ENCODE measurements at places on chromosomes 16 and 17. TPM values are rescaled to one million over a fixed set of nuclear protein-coding genes. Genes with fewer than 3 reads are reported as not detected.
A peak's percentile ranks its signal among the peaks of the same experiment; 100 is the strongest.

The TP53TG3F gene
- not detected for polyA plus RNA-seq

DNA sequence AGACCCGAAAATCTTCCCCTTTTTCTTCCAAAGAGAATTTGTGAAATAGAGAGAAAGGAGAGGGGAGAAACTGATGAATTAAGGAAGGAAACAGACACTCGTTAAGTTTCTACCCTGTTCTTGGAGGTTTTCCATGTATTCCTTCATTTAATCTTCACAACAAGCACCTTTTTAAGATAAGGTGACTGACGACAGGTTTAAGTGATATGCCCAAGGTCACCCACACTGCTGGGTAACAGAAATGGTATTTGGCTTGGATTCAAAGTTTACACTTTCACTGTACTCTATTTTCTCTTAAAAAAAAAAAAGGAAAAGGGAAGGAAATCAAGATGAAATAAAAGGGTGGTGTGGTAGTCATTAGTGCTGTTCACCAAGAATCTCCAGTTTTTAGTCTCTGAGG lies 33.5 kb upstream of the TOX3 start:
- DNase-seq, result no peak

The KRT32 gene
- 0.38 TPM for polyA plus RNA-seq

DNA sequence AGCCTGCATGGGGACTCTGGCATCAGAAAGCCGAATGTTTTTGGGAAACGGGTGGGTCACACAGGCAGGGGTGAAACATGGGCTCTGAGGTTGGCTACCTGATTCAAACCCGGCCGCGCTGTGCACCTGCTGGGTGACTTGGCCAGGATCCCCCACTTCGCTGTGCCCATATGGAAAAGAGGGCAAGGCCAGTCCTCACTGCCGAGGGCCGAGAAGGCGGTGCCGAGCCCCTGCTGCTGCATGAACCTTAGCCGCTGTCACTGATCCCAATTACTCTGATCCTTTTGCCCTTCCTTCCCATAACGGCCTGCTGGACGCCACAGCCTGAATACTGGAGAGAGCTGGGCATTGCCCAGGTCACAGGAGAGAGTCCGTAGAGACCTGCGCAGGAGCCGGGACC lies 17.7 kb downstream of the KDM8 start:
- no peak for DNase-seq

- no peak for DNase-seq
These were observed 46.3 kb downstream of the CCDC42 start for GRCh38 chr17:8698162-8698971.

The SEC14L5 gene
- not detected for polyA plus RNA-seq

DNA sequence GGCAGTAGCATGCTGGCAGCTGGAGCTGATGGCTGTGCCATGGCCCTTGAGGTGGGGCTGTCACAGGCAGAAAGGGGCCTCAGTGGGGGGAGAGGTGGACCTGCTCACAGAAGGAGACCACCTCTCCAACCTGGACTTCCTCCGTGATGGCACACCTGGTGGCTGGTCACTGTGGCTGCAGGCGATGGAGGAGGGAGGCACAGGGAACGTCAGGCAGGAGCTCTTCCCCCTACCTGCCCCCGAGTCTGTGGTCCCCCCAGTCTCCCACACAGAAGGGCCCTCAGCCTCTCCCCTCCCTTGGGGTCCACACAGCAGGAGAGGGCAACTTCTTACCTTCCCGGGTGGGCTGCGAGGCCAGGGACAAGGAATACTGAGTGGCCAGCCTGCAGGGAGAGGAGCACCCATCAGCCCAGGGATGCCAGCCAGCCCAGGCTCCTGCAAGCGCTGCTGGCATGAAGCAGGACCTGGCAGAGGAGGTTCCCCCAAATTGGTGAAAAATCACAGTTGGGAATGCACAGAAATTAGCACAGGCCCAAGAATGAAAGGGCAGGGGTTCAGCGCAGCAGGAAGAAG lies 96.5 kb downstream of the GOSR1 start:
- no peak for DNase-seq

DNA sequence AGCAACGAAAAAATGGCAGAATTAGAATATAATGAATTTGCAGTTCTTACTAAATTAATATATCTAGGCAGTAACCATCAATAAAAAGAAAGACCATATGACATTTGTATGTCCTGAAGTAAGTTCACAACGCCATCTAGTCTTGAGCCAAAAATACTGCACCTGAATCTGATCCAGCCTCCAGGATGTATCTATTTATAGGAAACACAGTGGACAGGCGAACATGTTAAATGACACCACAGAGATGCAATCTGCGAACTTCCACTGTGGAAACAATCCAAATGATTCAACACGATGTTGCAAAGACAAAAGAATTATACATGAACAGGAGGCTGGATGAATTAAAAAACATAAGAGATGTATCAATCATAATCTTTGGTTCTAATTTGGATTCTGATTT lies 197.6 kb downstream of the CDH13 start:
- DNase-seq, result no peak

The FZD2 gene
- 93.1 TPM for polyA plus RNA-seq

The BRIP1 gene
- 6.2 TPM for polyA plus RNA-seq

DNA sequence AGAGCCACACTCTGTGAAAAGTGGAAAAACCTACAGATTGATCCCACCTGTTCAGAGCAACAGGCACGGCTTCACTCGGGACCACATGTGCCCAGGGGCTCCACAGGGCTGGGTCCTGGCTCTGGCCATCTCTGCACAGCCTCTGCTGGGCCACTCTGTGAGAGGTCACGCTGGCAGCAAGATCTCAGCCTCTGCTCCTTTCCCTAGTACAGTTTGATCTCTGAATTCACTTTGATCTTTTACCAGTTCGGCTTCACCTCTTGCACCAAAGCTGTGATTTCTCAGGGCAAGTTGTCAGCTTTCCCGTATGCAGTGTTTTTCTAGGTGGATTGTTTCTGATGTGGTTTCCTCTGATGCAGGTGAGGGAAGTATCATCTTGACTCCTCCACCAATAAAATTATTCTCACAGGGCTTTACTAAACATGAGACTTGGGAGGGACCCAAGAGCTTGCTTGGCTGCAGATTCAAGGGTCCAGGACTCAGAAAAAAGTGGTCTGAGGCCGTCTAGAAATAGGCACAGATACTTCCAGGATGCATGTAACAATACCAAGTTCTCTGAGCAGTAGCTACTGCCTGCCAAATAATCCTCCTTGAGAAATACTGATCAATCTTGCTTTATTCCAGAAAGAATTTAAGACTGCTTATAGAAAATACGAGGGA lies 24.0 kb upstream of the ALDH3A1 start:
- DNase-seq, result no peak

GRCh38 chr17:1992541-1992940 lies 32.6 kb downstream of the RTN4RL1 start:
- no peak for DNase-seq

The HOXB1 gene
- not detected for polyA plus RNA-seq

DNA sequence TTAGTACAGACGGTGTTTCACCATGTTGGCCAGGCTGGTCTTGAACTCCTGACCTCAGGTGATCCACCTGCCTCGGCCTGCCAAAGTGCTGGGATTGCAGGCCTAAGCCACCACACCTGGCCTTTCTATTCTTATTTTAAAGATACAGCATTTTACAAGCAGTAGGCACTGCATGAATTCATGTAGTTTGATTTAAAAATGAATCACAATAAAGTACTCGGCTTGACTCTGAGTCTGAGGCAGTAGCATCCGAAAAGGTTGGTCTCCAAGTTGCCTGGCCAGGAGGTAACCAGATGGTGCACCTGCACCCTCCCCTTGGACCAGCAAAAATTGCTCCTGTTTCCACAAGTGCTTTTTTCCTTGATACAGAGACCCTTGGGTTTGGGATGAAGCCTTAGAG lies 35.6 kb downstream of the MAP2K6 start:
- DNase-seq, result no peak

DNA sequence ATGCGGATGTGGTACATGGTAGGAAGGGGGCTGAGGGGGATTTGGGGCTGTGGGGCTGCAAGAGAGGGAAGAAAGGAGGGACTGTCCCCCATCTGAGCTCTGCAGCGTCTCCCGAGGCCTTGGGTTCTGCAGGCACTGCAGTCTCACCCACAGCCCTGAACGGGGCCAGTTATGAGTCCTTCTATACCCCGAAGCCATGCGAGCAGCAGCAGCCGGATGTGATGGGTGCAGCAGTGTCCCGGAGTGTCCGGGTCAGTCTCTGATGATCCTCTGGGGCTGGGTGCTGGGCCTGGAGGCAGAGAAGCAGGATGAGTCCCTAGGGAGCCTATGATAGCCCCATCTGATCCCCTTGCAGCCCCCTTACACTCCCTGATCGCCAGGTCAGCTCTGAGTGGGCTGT lies 41.5 kb downstream of the CPNE2 start:
- DNase-seq, result no peak

The TUFM gene
- polyA plus RNA-seq, result 118 TPM

GRCh38 chr16:48963901-48964615 lies 317.6 kb downstream of the CBLN1 start:
- DNase-seq, result peak; percentile 93

DNA sequence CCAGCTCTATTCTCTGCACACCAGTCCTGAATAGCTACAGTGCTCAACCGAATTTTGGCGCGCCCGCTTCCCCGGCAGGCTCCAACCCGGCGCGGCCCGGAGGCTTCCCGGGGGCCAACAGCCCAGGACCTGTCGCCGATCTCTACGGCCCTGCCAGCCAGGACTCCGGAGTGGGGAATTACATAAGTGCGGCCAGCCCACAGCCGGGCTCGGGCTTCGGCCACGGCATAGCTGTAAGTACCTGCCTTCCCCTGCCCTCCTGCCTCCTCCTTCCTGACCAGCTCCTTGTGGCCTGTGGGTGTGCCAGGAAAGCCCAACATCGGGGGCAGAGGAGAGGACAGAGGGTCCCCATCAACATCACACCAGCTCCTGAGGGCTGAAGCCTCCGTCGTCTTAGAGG lies 70.2 kb downstream of the CCDC182 start:
- no peak for DNase-seq

DNA sequence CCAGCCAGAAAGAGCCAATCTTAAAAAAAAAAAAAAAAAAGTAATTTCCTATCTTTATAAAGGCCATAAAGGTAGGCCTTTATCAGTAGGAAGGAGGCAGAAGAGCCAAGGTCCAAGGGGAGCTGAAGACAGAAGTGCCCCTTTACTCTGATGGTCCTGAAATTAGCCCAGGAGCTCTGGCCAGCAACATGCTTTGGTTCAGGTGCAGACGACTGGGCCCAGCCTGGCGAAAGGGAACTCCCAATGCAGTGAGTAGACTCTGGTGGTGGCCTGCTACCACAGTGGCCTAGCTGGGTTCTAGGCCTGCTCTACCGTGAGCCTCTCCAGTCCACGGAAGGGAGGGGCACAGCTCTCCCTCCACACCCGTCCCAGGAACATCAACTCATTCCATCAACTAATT lies 23.1 kb upstream of the MEIOB start:
- no peak for DNase-seq

The TPSD1 gene
- polyA plus RNA-seq, result not detected

GRCh38 chr17:788551-788950 lies 6.4 kb downstream of the MRM3 start:
- no peak for DNase-seq

DNA sequence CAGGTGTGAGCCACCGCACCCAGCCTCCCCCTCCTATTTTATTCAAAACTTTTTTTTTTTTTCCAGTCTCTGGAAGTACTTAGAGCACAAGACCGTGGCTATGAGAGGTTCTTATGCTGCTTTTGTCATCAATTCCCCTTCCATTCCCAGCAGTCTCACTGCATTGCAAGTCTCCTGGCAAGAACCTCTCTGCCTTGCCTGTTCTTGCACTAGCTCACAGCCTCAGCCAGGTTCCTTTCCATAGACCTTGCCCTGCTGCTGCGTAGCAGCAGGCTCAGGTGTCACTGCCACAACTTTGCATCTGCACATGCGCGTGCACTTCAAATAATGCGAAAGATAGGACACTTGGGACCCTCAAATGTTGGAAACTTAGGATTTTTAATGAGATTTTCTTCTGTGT lies 15.6 kb downstream of the ATP6V0A1 start:
- no peak for DNase-seq

DNA sequence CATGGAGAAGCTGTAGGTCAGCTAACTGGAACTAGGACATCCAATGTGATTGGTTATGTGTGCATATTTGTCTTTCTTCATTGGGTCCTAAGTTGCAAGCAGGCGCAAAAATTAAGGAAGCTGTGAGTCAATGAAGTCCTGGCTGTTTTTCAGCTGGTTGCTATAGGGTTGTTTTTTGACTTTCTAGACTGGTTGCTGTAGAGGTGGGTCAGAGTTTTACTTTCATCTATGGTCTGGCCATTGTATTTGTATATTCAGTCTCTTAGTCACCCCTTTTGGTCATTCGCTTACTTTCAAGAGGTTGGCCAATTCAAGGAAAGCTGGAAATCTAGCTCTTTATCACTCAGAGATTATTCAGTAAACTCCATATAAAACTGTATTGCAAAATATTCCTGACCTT lies 62.0 kb upstream of the AMZ2 start:
- no peak for DNase-seq

- DNase-seq, result no peak
These were observed 129.1 kb downstream of the SNX11 start for GRCh38 chr17:48236681-48237134.

All from BJ (cell line).